Right lung (tissue), 10 donors: ENCODE measurements at places on chromosomes 1 and 21. TPM values are rescaled to one million over a fixed set of nuclear protein-coding genes. Genes with fewer than 3 reads are reported as not detected.

GRCh38 chr1:23528250-23528978, 2.6 kb downstream of the E2F2 start:
- DNase-seq = no peak

- DNase-seq = no peak
These were observed 16.6 kb upstream of the AJAP1 start for GRCh38 chr1:4637616-4638344.

DNA sequence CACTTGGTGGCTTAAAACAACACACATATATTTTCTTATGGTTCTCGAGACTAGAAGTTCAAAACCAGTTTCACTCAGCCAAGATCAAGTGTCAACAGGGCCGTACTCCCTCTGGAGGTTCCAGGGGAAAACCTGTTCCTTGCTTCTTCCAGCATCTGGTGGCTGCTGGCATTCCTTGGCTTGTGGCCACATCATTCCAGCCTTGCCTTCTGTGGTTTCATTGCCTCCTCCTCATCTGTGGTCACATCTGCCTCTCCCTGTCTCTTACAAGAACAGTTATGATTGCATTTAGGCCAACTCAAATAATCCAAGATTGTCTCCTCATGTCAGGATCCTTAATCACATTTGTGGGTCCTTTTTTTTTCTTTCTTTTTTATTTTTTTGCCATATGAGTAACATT, 240.7 kb upstream of the HOOK1 start:
- no peak for DNase-seq

- no peak for DNase-seq
These were observed 71.6 kb upstream of the TRAPPC10 start for GRCh38 chr21:43940329-43941050.

GRCh38 chr1:209412036-209412435, 171.5 kb upstream of the CAMK1G start:
- DNase-seq = no peak

The ICOSLG gene
- 1.9 TPM for polyA plus RNA-seq

The PLEKHA6 gene
- polyA plus RNA-seq = 13.9 TPM

The HLX gene
- 37.0 TPM for polyA plus RNA-seq
